Activated naive CD4-positive, alpha-beta T cell treated with anti-CD3 and anti-CD28 coated beads for 36 hours (primary cell): ENCODE measurements at places on chromosomes 6 and 20.

- no peak for DNase-seq
Measured at GRCh38 chr20:50277064-50277415, 86.4 kb downstream of the CEBPB start.

GRCh38 chr6:110529355-110529754 is 52.9 kb upstream of the SLC22A16 start:
- no peak for DNase-seq

- no peak for DNase-seq
Measured at GRCh38 chr20:38065764-38066375, 32.3 kb downstream of the RPRD1B start.

GRCh38 chr6:133012774-133013173 is 198.4 kb downstream of the RPS12 start:
- DNase-seq, result no peak

DNA sequence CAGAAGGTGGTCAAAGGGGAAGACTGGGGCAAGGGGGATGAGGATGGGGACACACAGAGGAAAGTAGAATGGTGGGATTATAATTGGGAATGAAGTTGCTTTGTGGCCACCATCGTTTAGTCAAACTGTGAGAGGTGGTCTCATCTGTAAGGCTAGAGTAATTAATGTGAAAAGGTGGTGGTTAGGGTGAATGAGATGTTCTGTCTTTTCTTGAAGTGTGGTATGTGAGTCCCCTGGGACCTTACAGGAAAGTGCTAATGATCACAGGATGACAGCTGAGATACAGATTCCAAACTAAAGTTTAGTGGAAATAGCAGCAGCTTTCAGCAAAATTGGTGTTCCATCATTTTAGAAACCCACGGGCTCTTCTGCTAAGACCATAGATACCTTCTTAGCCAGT is 10.7 kb downstream of the ZFAND3 start:
- DNase-seq, result no peak

DNA sequence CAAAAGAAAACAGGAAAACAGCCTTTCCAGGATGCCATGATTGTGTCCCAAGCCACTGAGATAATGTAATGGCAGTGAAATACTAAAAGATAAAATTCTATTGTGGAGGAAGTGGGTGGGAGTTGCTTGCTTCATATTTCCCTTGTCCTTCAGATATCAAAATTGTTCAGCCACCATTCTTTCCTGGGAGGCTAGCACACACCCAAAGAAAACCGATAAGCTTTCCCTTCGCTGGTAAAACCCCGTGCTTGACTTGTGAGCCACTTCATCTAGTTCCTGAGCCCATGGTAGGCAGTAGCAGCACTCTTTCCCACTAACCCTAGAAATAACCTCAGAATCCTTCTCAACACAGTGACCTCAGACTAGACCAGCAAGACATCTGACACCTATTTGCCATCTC is 357.4 kb upstream of the PLCB4 start:
- no peak for DNase-seq

DNA sequence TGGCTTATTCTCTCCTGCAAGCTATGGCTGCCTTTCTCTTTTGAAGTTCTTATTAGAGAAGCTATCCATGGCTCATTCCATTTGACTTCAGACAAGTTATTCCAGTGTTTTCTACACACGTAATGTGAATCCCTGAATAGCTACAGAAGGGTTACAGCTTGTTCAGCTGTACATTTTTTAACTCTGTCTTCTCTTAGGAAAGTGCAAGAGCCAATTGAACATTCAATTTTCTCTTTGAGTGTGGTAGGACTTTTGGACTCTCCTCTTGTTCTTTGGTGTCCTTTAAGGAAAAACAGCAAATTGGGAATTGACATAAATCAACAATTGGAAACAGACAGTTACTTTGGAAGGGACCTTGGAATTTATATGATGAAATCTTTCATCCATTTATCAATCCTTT is 125.8 kb downstream of the EPM2A start:
- DNase-seq, result no peak

DNA sequence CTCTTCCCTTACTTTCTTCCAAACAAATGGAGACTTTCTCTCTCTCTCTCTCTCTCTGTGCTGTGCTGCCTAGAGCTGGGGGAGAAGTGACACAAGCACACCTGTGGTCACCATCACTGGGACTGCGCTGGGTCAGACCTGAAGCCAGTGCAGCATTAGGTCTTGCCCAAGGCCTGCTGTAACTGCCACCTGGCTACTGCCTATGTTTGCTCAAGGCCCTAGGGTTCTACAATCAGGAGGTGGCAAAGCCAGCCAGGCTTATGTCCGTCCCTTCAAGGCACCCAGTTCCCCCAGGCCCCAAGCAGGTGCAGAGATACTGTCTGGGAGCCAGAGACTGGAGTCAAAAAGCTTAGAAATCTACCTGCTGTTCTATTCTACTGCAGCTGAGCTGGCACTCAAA is 49.4 kb upstream of the TOP1 start:
- DNase-seq, result no peak

DNA sequence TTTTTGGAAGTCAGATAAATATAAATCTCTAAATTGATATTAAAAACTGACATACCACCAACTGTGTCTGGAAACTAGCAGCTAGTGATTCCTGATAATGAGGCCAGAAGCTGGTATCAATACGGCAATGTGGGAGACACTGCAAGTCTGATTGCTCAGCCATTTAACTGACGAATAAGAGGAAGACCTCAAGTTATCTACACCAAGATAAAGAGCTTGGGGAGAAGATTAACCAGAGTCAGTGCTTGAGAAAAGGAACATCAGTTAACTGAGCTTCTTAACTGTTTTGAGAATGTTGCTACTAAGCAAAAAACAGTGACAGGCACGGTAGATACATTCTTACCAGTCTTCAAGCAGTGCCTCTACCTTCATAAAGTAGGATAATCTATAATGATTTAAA is 140.4 kb upstream of the TENT5A start:
- DNase-seq, result no peak

GRCh38 chr20:3563133-3563532 is 92.3 kb downstream of the ATRN start:
- DNase-seq, result no peak

DNA sequence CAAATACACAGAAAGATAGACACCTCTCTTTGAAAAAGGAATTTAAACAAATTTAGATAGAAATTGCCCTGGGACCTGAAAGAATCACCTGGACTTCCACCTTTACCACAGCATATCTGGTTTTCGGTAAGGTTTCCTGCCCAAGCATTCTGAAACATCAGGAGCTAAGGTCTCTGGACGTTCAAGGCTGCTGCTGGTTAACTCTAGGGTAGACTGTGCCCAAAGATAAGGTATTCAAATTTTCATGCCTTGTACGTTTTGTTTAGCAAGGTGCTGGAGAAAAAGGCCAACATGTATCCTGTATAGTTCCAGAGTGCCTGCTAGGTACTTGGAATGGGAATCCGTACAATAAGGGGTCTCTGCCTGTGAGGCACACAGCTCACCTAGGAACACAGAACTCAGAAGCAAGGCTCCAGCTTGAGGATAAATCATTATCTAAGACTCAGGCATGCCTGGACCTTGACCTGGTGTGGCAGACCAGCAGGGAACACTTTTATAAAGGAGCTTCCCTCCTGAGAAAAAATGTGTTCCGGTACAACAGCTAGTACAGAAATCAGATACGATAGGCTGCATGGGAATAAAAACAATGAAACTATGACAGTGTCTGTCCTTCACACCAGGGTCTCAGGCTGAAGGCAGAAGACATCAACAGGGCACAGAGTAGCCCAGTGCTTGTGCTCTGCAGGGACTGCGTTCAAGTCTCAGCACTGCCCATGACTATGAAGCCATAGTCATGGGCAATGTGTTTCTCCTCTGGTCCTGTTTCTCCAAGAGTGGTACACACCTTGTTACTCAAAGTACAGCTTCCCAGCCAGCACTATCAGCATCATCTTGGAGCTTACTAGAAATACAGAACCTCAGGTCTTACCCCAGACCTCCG is 70.4 kb downstream of the METTL24 start:
- DNase-seq, result no peak
